Activated effector memory CD4-positive, alpha-beta T cell treated with anti-CD3 and anti-CD28 coated beads, Interleukin-2, amount 50 U/mL, for 16 hours (primary cell): ENCODE measurements at places on chromosomes 11 and 22.

DNA sequence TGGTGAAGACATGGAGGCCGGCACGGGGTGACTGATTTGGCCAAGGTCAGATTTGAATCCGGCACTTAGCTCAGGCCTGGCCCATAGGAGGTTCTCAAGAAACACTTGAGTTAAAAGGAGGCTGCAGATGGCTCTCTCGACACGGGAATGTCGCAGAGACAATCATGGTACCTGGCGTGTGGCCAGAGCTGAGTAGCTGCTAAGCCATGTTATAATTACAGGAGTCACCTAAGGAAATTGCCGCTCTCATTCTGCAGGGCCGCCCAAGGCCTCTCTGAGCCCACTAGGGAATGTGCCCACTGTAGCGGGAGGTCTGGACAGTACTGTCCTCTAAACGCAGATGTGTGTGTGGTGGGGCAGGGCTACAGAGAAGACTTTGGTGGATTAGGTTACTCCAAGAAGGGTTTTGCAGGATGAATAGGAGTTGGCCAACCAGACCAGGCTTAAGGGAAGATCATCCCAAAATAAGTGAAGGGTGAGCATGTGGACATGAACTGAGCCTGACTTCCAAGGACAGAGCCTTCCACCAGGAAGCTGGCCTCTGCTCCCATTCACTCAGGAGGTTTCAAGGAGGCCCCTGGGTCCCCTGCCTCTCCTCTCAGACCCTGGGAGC is 19.3 kb upstream of the PRR5 start:
- DNase-seq: no peak

GRCh38 chr11:2142300-2142759 is 3.1 kb upstream of the IGF2 start:
- no peak for DNase-seq

- no peak for DNase-seq
Measured at GRCh38 chr11:35994421-35994820, 50.6 kb downstream of the LDLRAD3 start.

GRCh38 chr22:39496131-39496838 is 5.8 kb upstream of the MIEF1 start:
- peak; percentile 84 for DNase-seq

DNA sequence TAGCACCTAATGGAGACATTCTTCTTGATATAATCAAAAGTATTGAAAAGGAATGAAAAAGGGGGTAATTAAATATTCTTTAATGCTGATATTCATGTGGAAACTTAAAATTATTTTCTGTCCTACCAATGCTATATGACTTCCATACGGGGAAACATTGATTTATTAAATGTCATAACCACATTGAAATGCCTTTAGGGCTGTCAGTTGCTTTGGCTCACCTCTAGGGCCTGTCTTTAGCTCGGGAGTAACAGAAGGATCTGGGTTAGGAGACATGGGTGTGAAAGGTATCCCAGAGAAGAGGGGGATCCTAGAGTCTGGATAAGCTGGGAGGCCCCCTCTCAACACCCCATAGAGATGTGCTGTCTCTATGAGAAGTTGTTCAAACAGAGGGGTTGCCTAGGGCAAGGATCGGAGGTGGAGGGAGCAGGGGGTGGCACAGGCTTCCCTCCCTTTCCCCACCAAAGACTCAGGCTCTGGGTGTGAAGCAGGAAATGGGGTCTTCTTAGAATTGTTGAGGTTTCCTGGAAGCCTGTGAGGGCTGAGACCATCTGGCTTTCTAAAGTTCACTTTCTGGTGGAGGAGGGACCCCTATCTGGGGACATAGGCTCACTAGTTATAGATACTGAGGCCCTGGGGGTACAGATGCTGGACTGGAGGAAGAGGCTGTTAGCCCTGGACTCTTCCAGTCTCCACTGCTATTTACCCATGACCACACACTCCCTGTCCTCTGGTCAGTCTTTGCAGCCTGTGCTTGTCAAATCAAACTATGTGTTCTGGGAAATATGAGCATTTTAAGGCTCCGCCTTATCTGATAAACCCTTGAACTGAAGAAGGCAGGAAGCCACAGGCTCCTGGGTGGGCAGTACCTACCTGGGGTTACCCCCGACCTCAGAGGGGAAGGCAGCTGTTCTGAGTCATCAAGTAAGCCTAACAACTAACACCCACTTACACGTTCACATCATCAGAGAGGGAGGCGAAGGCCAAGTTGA is 55.8 kb upstream of the RRAS2 start:
- peak; percentile 87 for DNase-seq

GRCh38 chr11:104649002-104649401 is 249.3 kb downstream of the CASP12 start:
- no peak for DNase-seq

- DNase-seq: no peak
Measured at GRCh38 chr11:42171046-42171445, 711.6 kb upstream of the LRRC4C start.

DNA sequence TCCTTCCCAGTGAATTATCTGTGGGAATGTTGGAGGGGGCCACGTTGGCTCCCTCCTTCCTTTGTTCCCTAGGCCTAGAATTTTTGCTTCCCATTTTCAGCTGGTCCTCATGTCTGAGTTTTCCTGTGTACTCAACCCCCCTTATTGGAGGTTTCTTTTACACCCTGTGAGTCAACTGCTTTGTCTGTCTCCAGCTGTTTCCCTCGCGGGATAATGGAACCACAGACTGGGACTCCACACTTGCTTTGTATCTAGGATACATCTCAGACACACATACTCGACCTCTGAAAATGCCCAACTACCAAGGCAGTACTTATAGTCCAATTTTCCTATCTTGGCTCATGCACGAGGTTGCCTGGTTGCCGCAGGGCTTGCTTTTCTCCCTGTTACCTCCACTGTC is 352.7 kb upstream of the MPPED2 start:
- no peak for DNase-seq

GRCh38 chr11:42170601-42171000 is 711.1 kb upstream of the LRRC4C start:
- DNase-seq: no peak

DNA sequence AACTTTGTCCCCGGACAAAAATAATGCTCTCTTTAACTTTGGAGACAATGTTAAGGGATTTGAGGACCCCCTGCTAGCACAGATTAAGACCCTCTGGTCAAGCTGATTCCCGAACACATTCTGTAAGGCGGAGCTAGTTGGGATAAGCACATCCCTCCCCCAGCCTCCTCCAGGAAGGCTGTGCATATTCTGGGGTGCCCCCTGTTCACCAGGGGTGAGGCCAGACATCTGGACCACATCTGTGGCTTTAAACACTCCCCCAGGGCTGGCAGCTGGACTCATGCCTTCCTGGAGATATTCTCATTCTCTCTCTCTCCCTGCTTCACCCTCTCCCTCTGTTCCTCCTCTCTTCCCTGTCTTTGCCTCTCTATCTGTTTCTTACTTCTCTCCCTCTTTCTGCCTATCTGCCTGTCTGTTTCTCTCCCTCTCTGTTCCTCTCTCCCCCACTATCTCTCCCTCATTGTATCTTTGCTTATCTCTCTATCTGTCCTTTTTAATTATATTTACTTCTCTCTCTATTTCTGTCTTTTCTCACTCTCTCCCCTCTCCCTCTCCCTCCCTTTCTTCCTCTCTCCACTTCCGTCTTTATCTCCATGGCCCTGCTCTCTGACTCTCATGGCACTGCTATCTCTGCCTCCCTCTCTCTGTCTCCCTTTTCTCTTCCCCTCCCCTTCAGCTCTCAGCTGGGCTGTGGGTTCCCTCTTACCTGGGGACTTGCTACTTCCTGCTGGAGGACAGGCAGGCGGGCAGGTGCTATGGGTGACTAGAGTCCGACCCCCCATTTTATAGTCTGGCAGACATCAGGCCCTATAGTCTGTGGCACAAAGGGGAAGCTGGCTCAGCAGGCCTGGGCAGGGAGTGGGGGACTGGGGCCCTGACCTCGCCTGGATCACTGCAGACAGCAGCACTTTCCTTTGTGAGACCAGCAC is at the start of gene CRYBB1:
TSS of gene CRYBB1 (minus strand) at position 757 of the 929 bp plus-strand sequence. CDS start 1,708 bp downstream, outside the sequence.
- DNase-seq: no peak

DNA sequence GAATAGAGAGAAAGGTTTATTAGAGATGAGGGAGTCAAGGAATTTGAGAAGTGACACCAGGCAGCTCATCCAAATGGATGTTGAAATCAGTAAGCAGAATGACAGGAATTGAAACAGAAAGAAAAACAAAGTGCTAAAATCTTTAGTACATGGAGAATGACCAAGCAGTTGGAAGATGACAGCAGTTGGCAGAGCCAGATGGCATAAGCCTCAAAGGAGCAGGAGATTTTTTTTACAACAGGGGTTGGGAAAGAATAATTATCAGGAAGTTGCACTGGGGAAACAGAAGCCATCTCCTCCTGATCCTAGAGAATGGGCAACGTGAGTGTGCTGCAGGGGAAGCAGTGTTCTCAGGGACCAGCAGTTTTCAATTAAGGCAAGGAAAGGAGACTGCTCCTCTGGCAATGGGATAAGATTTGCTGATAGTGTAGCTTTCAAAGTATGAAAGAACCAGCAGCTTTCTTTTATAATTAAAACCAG is 28.9 kb downstream of the RAB39A start:
- DNase-seq: no peak

- DNase-seq: no peak
Measured at GRCh38 chr11:127052404-127052803, 51.8 kb upstream of the KIRREL3 start.

- DNase-seq: no peak
Measured at GRCh38 chr11:47251751-47252150, 3.1 kb upstream of the ACP2 start.

DNA sequence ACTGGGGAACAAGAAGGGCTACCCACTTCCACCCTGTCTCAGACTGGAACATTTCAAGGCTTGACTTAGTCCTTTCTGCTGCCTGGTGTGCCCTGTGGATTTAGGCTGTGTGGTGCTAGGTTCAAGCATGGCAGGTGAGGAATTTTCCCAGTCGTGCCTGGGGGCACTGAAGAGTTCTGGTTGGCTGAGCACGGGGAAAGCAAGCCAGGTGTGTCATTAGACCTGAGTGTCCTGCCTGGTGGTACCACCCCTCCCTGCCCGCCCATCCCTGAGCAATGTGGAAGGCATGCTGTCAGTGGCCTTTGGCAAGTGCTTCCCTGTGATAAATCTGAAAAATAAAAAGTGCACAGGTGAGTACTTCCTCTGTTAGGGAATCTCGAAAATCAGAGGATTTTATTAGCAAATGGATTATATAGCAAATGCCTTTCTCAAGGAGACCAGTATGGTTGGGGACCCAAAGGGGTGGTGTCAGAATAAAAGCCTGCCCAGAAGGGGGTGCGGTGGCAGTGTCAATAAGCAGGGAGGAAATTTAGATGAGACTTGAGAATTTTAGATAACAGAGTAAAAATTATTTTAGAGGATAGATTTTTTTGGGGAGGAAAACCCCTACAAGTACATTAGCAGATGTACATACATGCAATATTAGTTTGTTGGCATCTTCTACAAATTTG is 22.8 kb downstream of the TEAD1 start:
- no peak for DNase-seq

GRCh38 chr11:17571431-17572358 is 24.6 kb downstream of the OTOG start:
- peak; percentile 54 for DNase-seq

DNA sequence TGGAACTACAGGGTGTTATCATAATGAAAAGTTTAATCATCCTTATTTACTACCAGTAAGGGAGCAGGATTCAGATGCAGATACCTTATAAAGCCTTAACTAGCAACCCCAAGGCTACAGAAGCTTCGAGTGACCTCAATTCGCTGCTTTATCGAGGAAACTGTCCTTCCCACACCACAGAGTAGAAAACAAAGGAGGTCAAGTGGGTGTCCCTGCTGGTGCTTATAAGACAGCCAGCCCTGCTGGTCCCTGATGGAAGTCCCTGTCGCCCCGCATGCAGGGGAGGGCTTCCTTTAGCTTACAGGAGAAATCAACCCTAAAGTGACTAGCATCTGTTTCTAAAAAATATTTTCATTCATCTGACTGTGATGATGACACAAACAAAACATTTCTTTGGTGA is 7.3 kb downstream of the MN1 start:
- no peak for DNase-seq

GRCh38 chr11:132347156-132348090 is 977.0 kb downstream of the NTM start:
- DNase-seq: no peak

GRCh38 chr11:107844041-107844440 is 14.5 kb downstream of the SLC35F2 start:
- no peak for DNase-seq

- DNase-seq: no peak
Measured at GRCh38 chr11:128608746-128609407, 21.5 kb upstream of the ETS1 start.

- DNase-seq: peak; percentile 78
Measured at GRCh38 chr11:128473636-128474035, 113.7 kb downstream of the ETS1 start.

DNA sequence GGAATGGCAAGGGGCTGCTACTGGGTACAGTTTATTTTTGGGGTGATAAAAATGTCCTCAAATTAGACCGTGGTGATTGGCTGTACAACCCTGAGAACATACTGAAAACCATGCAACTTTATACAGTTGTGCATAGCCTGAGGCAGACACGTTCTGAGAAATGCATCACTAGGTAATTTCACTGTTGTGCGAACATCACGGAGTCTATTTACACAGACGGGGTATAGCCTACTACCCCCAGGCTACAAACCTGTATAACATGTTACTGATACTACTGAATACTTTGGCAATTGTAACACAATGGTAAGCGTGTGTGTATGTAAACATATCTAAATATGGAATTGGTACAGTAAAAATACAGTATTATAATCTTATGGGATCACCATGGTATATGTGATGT is 23.6 kb downstream of the NARS2 start:
- DNase-seq: no peak
